ENCODE measurements at places on chromosomes 16 and 17. TPM values are rescaled to one million over a fixed set of nuclear protein-coding genes. Genes with fewer than 3 reads are reported as not detected.

DNA sequence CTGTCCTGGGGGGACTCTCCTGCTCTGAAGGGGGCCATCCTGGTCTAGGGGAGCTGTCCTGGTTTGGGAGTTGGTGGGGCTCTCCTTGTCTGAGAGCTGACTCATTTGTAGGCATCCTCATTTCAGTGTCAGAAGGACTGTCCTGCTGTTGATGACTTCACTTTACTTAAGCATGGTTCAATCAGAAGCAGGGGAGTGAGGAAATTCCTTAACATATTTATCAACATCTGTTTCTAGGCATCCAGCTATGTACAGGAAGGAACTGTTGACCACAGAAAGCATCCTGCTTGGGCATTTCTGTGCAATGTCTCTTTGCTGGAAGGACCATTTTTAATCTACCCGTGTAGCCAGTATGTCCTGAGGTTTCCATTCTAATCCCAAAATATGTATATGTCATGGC lies 502.7 kb upstream of the HSBP1 start:
- no peak overlapping the region for H3K4me3 ChIP-seq
- no peaks in the 10 kb centered on the region for H3K27me3 ChIP-seq
- no peak overlapping the region for H3K27ac ChIP-seq
- H3K36me3 ChIP-seq, result no peaks in the 10 kb centered on the region
- DNase-seq, result no peak

DNA sequence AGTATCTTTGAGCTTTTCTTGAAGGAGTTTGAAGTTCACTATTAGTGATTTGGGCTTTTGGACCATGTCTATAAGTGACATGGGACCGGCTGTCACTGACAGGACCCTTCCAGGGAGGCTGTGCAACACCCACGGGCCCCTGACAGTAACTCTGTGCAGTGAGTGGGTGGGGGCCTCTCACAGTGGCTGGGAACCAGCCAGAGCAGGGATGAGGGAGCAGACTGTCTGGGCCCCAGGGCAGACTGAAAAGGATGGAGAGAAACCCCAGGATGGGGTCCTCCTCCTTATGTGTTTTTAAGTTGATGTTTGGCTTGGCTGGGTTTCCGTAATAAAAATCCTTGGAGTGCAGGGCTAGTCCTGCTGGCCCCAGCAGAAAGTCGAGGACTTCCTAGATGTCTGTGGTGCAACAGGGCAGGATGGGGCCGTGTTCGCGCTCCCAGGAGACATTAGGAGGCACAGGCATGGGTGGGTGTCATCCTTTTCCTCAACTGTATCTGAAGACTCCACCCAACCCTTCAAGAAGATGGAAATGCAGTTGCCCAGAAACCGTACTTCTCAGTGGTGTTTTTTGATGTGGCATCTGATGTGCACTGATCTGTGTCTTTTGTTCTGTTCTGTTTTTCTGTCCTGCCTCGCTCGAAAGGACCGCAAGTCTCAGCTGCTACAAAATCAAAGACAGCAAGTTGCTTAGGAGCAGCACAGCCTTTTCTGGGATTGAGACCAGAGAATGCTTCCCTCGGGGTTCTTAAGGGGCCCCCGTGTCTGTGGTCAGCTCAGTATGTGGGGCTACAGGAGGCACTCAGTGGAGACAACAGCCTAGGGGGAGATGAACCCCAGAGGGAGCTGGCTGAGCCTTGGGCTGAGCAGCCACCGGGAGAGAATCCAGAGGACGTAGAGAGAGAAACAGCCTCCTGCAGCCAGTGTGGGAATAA lies 24.2 kb downstream of the PLD6 start:
- H3K27ac ChIP-seq, result no peak overlapping the region
- no peak overlapping the region for H3K4me3 ChIP-seq
- no peaks in the 10 kb centered on the region for H3K27me3 ChIP-seq
- no peak for DNase-seq
- peaks cover 80% of the 10 kb centered on the region for H3K36me3 ChIP-seq
- peaks cover 24% of the 10 kb centered on the region for H3K4me1 ChIP-seq

GRCh38 chr16:48499923-48500381 lies 110.0 kb downstream of the N4BP1 start:
- H3K4me1 ChIP-seq, result peaks cover 7% of the 10 kb centered on the region
- no peaks in the 10 kb centered on the region for H3K27me3 ChIP-seq
- no peak overlapping the region for H3K4me3 ChIP-seq
- peak overlapping the region; percentile 71 for H3K27ac ChIP-seq
- no peaks in the 10 kb centered on the region for H3K36me3 ChIP-seq

DNA sequence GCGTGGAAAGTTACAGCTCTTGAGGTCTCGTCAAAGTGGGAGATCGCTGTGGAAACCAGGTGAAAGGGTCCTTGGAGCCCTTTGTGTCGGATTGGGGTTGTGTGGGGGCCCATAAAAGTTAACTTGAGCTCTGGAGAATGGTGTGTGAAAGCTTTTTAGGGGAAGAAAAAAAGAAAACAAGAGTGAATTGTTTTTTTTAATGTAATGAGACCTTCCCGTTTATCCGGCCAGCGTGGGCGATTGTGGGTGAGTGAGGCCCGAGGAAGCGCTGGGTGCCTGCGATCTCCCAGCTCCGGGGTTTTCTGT lies 150.6 kb downstream of the MSI2 start:
- H3K4me3 ChIP-seq, result no peak overlapping the region
- no peak for DNase-seq
- peaks cover 35% of the 10 kb centered on the region for H3K4me1 ChIP-seq

DNA sequence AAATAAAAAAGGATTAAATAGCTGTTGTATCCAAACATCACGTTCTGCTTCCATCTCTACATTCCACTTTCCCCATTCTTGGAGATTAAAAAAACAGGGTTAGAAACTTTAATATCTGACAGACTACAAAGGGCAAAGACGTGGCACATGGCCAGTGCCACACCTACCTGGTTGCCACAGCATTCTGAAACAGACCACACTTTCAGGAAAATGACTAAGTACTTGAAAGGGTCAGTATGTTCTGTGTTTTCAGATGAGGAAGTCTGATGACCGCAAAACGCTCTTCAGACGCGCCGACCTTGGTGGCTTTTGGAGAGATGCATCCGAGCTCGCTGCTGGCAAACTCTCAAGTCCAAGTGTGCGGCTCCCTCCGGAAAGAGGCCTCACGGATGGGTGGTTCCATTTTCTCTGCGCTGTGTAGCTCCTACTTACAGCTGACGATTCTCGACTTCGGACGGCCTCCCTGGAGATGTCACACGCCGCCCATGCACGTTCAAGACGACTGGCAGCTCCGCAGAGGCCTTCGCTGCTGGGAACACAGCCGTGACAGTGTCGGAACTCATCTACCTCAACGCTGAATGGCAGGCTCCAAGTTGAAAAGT lies 15.5 kb downstream of the MAP1LC3B start:
- no peaks in the 10 kb centered on the region for H3K4me1 ChIP-seq
- peak overlapping the region; percentile 27 for H3K27ac ChIP-seq
- H3K27me3 ChIP-seq, result no peaks in the 10 kb centered on the region

DNA sequence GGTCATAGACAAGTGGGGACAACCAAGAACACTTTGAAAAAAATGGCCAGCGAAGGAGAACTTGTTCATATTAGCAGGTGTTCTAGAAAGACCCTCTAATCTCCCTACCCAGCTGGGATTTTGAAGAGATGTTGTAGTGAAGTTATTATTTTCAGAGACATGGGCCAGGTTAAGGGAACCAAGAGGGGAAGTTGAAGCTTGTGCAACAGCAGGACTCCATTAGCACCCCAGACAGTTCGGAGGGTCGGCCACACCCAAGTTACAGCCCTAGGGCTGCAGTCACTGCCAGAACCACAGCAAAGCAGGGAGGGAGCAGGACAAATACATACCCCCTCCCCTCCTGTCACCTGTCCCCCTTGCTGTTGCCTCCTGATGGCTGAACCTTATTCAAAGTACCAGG lies 42.3 kb downstream of the WSB1 start:
- H3K27ac ChIP-seq, result no peak overlapping the region
- H3K36me3 ChIP-seq, result no peaks in the 10 kb centered on the region
- no peak for DNase-seq
- H3K4me1 ChIP-seq, result peaks cover 15% of the 10 kb centered on the region

DNA sequence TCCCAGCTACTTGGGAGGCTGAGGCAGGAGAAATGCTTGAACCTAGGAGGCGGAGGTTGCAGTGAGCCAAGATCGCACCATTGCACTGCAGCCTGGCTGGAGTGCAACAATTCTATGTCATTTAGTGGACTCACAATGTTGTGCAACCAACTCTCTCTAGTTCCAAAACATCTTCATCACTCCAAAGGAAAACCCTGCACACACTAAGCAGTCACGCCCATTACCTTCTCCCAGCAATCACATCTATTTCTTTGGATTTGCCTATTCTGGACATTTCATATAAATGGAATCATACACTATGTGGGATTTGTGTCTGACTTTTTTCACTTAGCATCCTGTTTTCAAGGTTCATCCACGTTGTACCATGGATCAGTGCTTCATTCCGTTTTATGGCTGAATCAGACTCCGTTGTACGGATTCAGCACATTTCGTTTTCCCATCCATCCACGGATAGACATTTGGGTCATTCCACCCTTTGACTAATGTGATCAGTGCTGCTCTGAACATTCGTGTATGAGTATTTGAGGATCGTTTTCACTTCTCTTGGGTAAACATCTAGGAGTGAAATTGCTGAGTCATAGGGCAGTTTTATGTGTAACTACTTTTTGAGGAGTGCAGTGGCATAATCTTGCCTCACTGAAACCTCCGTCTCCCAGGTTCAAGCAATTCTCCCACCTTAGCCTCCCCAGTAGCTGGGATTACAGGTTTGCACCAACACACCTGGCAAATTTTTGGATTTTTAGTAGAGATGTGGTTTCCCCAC lies 45.4 kb upstream of the EMP2 start:
- no peak overlapping the region for H3K27ac ChIP-seq
- H3K36me3 ChIP-seq, result no peaks in the 10 kb centered on the region
- peaks cover 4% of the 10 kb centered on the region for H3K4me1 ChIP-seq
- no peak for DNase-seq
- H3K27me3 ChIP-seq, result no peaks in the 10 kb centered on the region

DNA sequence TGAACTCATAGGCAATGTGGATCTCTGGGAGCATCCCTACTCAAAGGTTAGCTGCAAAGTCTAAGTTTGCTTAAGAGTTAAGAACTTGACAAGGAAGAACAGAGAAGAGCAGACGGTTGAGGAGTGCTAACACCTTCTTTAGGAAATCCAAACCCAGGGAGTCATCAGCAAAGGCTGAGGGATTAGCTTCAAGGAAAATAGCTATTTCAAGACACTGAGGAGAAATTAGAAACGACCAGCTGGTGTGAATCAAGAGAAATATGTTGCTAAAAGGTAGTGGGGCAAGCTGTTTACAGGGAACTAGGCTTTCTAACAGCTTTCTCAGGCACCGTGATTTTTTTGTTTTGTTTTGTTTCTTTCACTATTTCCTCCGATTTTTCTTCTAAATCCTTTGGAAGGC lies 90.7 kb downstream of the CDH8 start:
- H3K4me1 ChIP-seq, result no peaks in the 10 kb centered on the region
- no peak for DNase-seq
- H3K36me3 ChIP-seq, result no peaks in the 10 kb centered on the region

DNA sequence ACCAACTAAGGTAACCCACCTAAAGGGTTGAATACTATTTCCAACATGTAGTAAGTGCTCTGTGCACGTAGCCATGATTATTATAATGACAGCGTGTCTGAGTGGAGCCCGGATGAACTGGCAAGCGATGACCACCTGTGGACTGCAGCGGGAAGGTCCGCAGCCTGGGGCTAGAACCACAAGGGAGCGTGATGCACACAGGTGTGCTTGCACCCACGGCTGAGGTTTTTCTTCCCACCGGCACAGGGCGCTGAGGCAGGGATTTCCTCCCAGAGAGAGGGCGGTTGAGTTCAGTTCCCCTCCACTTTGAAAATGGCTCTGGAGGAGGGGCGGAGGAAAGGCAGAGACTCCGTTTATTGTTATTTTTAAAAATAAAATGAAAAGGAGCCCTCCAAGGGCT lies 221.7 kb upstream of the HSBP1 start:
- H3K4me1 ChIP-seq, result no peaks in the 10 kb centered on the region
- no peak for DNase-seq
- H3K27me3 ChIP-seq, result peaks cover 6% of the 10 kb centered on the region
- H3K27ac ChIP-seq, result no peak overlapping the region

GRCh38 chr17:4768298-4768697 lies 3.4 kb upstream of the TM4SF5 start:
- H3K27me3 ChIP-seq, result no peaks in the 10 kb centered on the region
- no peaks in the 10 kb centered on the region for H3K36me3 ChIP-seq
- no peak overlapping the region for H3K27ac ChIP-seq
- H3K4me1 ChIP-seq, result peaks cover 6% of the 10 kb centered on the region
- DNase-seq, result no peak

- H3K4me1 ChIP-seq, result peaks cover 27% of the 10 kb centered on the region
- no peaks in the 10 kb centered on the region for H3K36me3 ChIP-seq
- peak within 1 kb of the TSS; percentile 61 for H3K4me3 ChIP-seq
- peak; percentile 82 for DNase-seq
- H3K27ac ChIP-seq, result peak within 1 kb of the TSS; percentile 64
- H3K27me3 ChIP-seq, result peaks cover 4% of the 10 kb centered on the region
Observed at GRCh38 chr17:38605841-38606645, at the start of gene SRCIN1. Gene SRCIN1, minus strand, starts transcription at chr17:38605952. Its CDS starts 247 bp downstream, at chr17:38605705.

SLFN14 gene
- not detected for total RNA-seq

ANKFN1 gene
- total RNA-seq, result not detected

ITGA3 gene
- 272 TPM for total RNA-seq

ARHGAP23 gene
- total RNA-seq, result 23.9 TPM

KRTAP9-2 gene
- total RNA-seq, result not detected

ADORA2B gene
- total RNA-seq, result 0.72 TPM

ALOX12 gene
- not detected for total RNA-seq
